Panc1 (cell line): ENCODE measurements at places on chromosomes 11 and 22. TPM values are rescaled to one million over a fixed set of nuclear protein-coding genes. Genes with fewer than 3 reads are reported as not detected.

Gene CABP2
- total RNA-seq = not detected

Gene OR51E2
- total RNA-seq = not detected

Gene SIK3
- total RNA-seq = 39.7 TPM

Gene SMC1B
- 0.10 TPM for total RNA-seq

Gene TLCD5
- 22.8 TPM for total RNA-seq

Gene ABCG4
- 0.39 TPM for total RNA-seq

Gene PGA5
- total RNA-seq = not detected

Gene KCTD14
- 19.3 TPM for total RNA-seq

Gene MS4A6A
- not detected for total RNA-seq

Gene MMP1
- total RNA-seq = 0.15 TPM

Gene GALNT18
- 8.6 TPM for total RNA-seq

Gene TMEM9B
- total RNA-seq = 76.2 TPM

Gene OR2AG2
- total RNA-seq = 0.18 TPM

Gene TRPC6
- not detected for total RNA-seq

Gene KRTAP5-7
- total RNA-seq = not detected

Gene OR2AT4
- not detected for total RNA-seq

Gene MRPL48
- total RNA-seq = 42.0 TPM

Gene BDNF
- total RNA-seq = 0.36 TPM

Gene CCDC116
- total RNA-seq = not detected

Gene HBG1
- 2.3 TPM for total RNA-seq

Gene MYRF
- 2.8 TPM for total RNA-seq

Gene DAGLA
- 6.4 TPM for total RNA-seq

Gene CHRNA10
- 6.8 TPM for total RNA-seq

Gene AMOTL1
- 16.0 TPM for total RNA-seq
